ENCODE measurements at places on chromosomes 1 and 21.

DNA sequence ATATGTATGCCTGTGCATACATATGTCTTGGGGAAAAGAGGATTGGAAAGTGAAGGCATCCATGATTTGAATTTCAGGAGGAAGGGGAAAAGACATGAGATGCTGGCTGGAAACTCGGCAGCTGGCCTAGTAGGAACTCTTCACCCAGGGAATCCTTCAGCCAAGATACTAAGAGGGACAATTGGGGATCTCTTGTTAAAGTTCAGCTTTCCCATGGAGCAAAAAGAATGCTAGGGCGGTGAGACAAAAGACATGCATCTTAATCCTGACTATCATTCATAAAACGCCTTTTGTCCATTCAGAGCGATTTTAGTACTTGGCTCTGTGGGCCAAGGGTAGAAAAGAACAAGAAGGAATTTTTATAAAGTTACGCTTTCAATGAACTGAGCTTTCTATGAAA, 20.5 kb downstream of the PDPN start:
- no peak for DNase-seq

- no peak for DNase-seq
These were observed 207.0 kb downstream of the TTLL7 start for GRCh38 chr1:83791821-83792437.

DNA sequence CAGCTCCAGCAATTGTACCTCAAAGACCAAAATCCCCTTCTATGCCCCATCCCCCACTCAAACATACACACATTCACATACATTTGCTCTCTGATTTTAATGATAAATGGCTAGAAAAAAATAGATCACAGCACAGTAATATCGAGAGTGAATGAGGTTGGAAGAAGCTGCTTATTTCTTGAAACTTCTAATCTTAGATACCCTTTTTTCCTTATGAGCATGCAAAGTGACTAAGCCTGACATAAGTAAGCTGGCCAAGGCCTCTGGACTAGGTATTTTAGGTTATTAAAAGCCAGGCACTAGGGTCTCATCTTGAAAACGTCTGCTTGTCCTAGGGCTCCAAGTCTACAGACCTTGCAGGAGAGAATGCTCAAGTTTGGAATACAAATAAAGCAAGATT, 133.6 kb downstream of the TGFBR3 start:
- no peak for DNase-seq

- DNase-seq: no peak
These were observed 49.8 kb upstream of the WLS start for GRCh38 chr1:68281946-68282615.

DNA sequence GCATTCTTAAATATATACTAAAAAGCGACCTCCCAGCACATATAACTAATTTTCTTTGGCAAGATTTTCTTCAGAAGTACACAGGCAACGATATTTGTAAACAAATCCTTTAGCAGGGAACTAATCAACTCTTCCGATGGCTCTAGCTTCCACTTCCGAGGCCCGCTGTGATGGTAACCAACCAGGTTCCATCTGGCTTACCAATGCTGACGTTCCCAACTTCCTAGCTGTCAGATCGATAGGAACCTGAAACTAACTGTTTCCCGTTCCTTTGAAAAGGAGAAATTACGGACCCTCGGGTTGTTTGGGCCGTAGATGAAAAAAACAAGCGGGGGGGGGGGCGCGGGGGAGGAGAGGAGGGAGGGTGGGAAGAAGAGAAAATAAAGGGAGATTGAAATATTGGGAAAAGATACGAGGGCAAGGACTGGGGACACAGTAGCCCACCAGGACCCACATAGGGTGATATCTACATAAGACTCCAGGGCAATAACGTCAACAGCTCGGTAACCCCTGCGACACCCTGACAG, 513 bp downstream of the GTF2B start:
- DNase-seq: peak; percentile 53

- no peak for DNase-seq
These were observed 44.8 kb upstream of the CACYBP start for GRCh38 chr1:174954671-174955669.

DNA sequence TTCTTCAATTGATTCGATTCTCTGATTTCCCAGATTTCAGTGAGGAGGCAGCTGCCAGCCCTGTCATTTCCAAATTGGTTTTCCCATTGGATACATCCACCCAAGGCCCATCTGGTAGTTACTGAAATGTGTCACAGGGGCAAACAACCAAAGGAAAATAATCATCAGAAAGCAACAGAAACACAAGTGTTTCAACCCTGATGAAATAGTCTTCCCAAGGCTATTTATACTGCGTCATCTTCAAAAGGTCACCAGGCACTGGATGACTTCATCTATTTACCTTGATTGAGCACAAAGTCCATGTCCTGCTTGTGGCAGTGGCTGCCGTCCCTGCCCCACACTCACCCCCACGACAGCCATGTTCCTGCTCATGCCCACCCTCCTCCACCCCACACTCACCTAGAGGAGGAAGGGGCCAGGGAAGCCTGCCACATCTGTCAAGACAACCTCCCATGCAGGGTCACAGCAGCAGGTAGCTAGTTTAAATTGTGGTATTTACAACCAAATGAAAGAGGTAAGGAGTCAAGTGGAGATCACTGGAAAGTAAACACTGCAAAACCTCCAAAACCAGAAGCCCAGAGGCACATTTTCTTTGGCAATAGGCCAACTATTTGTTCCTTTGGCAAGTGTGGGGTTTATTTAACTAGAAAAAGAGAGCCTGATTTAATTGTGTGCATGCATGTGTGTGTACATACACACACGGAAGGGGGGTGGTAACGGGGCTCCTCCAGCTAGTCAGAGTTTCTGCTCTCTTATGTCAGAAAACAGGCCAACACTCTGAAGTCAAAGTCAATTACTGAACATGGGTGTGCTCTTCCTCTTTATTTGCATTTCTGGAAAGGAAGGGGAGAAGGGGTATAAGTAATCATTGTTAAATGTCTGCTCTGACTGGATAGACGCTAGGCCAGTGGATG, 49.5 kb upstream of the RAB4A start:
- DNase-seq: peak; percentile 79

DNA sequence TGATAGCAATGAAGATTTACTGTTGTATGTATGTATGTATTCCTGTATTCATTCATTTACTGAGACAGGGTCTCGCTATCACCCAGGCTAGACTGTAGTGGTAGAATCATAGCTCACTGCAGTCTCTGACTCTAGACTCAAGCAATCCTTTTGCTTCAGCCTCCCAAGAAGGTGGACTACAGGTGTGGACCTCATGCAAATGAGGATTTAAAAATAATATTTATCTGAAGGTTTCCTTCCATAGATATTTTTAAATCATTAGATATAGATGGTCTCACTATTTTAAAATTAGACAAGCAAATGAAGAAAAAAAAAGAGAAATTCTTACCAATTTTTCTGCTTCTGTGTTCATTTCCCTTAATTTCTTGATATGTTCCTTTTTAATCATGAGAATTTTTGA, 27.0 kb downstream of the MIXL1 start:
- no peak for DNase-seq

- no peak for DNase-seq
These were observed 141.8 kb downstream of the TENT5C start for GRCh38 chr1:117747605-117748004.
